ENCODE measurements at places on chromosomes 6 and 20. TPM values are rescaled to one million over a fixed set of nuclear protein-coding genes. Genes with fewer than 3 reads are reported as not detected.

SLC44A4 gene
- total RNA-seq = 988 TPM

SERAC1 gene
- total RNA-seq = 8.7 TPM

TSHZ2 gene
- total RNA-seq = 1.7 TPM

TTLL9 gene
- total RNA-seq = not detected

MYCT1 gene
- total RNA-seq = 3.7 TPM

SRSF3 gene
- 242 TPM for total RNA-seq

VGLL2 gene
- not detected for total RNA-seq

SAMD10 gene
- 5.8 TPM for total RNA-seq

GRCh38 chr20:35947489-35947888 is 6.8 kb downstream of the SCAND1 start:
- no peak for DNase-seq

- DNase-seq = no peak
Observed at GRCh38 chr6:109282756-109283155, 99.5 kb downstream of the CD164 start.

- no peak for DNase-seq
Observed at GRCh38 chr20:49433333-49433732, 49.1 kb downstream of the KCNB1 start.

DNA sequence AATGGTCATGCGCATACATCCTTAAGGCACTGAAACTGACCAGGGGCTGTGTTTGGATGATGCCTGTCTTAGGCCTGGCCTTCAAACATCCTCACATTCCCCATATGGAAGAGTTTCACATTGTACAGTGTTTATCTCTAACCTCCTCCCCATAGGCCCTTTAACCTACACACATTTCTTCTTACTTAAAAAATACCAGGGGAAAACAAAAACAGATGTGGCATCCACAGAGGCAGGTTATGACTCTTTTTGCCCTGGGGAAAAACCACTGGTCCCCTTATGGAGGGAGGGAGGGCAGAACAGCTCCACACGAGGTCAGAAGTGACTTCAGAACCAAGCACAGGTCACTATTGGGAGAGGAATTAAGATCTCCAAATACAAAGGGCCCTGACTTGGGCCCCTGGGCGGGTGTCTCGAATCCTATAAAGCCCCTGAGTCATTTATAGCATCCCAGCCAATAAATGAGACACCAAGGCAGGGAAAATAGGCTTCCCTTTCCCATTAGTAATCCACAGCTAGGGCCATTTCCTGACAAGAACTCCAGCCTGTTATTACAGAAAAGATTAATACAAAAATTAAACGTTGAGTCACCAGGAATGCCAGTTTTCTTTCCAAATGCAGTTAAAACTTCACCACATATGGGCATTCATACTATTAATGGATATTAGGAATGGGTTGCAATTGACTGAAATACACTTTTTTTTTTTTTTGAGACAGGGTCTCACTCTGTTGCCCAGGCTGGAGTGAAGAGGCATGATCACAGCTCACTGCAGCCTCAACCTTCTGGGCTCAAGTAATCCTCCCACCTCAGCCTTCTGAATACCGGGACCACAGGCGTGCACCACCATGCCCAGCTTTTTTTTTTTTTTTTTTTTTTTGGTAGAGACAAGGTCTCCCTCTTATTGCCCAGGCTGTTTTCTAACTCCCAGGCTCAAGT is 107.2 kb downstream of the ATP9A start:
- no peak for DNase-seq

- DNase-seq = no peak
Observed at GRCh38 chr6:21348504-21349195, 244.9 kb upstream of the SOX4 start.

DNA sequence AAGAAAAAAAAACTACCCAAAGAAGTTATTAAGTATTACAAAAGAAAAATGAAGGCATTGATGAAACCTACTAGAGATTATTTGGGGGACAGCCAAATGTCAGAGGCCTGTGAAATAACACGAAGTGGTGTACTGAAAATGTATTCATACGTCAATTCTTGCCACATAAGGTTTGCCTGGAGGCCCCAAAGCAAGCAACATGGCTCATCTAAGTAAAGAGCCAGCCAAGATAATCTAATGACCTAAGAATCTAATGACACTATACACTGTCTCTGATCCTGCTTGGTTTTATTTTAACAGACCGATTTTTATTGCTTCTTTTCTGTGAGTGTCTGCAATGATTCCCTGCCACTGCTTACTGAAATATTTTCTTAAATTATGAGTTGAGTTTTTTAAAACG is 34.7 kb downstream of the FILIP1 start:
- DNase-seq = no peak

GRCh38 chr20:33191484-33191883 is 23.5 kb downstream of the BPIFA2 start:
- DNase-seq = no peak

GRCh38 chr20:16405254-16405653 is 168.0 kb downstream of the KIF16B start:
- DNase-seq = no peak

- peak; percentile 60 for DNase-seq
Observed at GRCh38 chr20:41173161-41173721, 35.9 kb downstream of the PLCG1 start.

- DNase-seq = no peak
Observed at GRCh38 chr20:10924644-10925201, 250.9 kb upstream of the JAG1 start.

GRCh38 chr20:57498425-57499400 is 26.2 kb downstream of the CTCFL start:
- DNase-seq = no peak

DNA sequence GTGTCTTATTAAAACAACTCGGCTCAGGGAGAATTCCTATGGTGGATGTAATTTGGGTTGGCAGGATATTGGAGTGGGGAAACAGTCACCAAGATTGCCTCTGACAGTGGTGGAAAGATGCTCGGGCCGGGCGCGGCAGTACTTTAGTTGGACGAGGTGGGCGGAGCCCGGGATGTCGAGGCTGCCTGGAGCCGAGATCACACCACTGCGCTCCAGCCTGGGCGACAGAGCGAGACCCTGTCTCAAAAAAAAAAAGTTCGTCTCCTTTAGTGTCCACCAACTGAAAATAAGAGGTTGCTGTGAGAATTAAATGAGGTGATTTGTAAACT is 621 bp downstream of the NOL7 start:
- peak; percentile 73 for DNase-seq

- DNase-seq = no peak
Observed at GRCh38 chr6:69973763-69974162, 107.4 kb downstream of the COL19A1 start.

DNA sequence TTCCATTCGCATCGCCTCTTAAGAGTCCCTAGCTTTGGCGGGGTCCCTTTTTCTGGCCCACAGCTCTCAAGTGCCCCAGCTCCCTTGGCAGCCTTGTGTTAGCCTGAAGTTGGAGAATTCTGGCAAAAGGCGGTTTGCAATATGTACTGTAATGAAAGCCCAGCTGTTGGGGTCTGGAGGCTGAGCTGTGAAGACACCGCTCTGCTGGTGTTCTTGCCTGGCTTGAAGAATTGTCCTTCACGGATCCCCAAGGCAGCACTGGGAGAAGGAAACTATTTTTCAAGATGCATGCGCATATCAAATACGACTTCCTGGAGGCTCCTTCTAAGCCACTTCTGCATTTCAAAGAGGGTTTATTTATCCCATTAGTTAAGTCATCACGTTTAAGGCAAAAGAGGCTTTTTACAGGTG is 21.4 kb upstream of the CITED2 start:
- DNase-seq = no peak

DNA sequence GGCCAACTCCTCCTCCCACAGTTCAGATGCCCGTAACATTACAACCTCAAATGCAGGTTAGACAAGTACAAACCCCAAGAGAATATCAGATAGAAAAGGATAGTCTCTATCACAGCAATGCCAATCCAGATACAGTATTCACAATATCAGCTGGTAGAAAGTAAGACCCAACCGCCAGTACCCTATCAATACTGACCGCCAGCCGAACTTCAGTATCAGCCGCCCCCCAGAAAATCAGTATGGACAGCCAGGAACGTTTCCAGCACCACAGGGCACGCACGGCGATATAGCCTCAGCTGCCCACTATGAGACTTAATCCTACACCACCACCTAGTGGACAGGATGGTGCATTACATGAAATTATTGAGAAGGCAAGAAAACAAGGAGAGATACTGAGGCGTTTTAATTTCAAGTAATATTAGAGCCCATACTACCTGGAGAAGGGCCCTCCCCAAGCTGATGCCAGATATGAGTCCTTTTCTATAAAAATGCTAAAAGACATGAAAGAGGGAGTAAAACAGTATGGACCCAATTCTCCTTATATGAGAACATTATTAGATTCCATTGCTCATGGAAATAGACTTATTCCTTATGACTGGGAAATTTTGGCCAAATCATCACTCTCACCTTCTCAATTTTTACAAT is 17.6 kb upstream of the EIF2S2 start:
- DNase-seq = peak; percentile 42

DNA sequence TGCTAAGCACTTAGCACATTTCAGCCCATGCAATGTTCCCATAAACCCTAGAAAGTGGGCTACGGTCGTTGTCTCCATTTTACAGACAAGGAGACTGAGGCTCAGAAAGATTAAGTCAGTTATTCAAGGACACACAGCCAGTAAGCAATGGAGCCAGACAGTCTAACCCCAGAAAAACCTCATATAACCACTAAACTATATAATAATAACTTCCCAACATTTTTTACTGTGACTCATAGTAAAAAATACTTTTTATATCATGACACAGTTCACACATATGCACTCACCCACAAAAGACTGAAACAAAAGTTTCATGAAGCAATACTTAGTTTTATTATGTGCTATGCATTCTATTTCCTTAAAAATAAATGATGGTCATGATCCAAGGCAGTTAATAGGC is 66.2 kb upstream of the EYA2 start:
- no peak for DNase-seq

DNA sequence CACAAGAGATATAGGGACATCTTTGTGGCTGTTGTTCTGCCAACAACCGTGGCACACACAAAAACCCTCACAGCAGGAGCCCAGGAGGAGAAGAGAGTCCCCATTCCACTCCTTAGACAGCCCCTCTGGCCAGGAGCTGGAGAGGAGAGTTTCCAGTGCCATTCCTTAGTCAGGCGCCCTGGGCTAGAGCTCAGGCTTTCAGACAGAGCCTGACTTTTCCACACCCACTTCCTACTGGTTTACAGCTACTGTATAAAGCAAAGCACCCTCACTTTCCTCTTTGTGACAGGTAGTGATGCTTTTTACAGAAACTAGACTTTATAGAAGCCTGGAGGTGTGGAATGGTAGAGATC is 145.9 kb downstream of the SYCP2 start:
- DNase-seq = no peak

- DNase-seq = no peak
Observed at GRCh38 chr6:126873351-126873750, 245.1 kb upstream of the RSPO3 start.

GRCh38 chr6:125688138-125688537 is 61.3 kb upstream of the HEY2 start:
- no peak for DNase-seq

- DNase-seq = peak; percentile 75
Observed at GRCh38 chr6:36210182-36210581, 13.6 kb downstream of the BRPF3 start.

DNA sequence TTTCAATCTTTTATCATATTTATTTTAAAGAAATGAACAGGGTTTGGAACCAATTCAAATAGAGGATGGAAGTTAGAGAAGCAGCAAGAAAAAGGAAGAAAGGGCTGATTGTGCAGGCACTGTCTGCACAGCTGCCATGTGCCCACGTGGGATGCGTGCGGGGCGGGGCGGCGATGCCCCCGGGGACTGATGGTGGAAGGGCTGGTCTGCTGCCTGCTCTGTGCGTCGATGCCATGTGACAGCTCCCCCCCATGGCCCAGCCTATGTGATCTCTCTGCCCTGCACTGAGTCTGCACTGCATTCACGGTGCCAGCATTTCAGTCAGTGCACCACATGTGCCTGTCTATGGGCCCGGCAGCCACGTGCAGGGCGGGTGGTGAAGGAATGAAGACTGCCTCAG is 96.4 kb downstream of the IRF4 start:
- no peak for DNase-seq

DNA sequence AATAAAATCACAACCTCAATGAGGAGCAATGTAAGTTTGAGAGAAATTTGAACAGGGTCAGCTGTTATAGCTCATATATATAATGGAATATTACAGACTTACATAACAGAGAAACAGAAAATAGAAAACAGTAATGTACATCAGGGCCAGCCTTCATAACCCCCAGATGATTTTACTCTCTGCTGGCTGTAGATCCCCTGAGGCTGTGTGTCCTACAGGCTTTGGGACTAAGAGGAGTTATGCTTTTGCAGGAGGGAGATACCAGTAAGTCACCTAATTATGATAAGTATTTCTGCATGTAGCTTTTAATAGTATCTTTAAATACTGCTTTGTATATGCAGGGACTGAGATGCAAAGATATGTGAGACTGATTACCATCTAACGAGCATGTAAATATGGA is 105.8 kb upstream of the ASCC3 start:
- no peak for DNase-seq

- DNase-seq = peak; percentile 26
Observed at GRCh38 chr20:25306991-25307903, 59.4 kb downstream of the PYGB start.
